ENCODE measurements at places on chromosomes 1 and 21.

DNA sequence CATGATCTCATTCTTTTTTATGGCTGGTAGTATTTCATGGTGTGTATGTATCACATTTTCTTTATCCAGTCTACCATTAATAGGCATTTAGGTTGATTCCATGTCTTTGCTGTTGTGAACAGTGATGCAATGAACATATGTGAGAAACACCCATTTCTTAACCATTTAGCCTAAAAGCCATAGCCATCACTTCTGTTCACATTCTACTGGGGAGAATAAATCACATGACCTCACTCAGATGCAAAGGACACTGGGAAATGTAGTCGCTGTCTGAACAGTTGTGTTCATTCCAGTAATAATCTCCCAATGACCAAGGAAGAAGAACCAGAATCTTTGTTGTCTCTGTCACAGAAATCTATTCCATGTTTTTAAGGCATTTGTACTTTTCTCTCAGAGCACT is 15.1 kb upstream of the PLA2G2E start:
- DNase-seq, result no peak

- no peak for DNase-seq
These were observed 22.7 kb upstream of the RGS8 start for GRCh38 chr1:182707122-182707521.

GRCh38 chr1:243411472-243411871 is 155.6 kb downstream of the SDCCAG8 start:
- no peak for DNase-seq

DNA sequence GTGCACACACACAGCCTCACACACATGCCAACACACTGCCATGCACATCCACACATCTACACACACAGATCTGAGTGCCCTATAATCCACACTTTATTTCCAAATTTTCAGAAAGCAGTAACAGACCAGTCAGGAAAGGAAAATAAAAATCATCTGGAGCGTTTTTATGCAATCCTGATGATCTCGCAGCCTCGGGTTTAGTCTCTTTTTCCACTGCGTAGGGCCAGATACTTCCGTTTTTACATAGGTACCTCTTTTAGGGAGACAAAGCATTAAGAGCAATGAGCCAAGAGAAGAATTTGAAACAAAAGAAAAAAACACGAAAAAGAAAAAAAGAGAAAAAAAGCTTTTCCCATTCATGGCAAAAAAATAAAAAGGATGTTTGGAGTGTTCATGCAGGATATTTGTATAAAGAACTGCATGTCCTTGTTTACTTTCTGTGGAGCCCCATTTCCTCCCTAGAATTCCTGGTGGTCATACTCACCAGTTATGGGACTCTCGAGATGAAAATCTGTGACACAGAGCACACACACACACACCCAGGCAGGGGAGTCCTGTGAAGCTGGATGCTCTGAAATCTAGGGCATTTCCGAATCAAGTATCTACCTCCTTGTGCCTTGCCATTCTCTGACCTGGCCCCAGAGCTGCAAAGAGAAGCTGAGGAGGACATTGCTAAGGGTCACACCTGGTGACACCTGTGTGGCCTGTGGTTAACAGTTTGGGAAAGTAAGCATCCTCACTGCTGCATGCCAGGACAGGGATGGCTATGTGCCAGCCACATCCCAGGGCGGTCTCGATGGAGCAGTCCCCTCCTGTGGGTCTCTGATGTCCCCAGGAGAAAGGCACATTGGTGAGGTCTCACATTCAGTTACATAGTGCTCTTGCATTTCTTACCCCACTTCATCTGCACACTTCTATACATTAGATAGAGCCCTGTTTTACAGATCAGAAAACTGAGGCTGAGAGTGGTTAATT is 83.6 kb downstream of the RUNX1 start:
- DNase-seq, result no peak

GRCh38 chr1:21035794-21036193 is 140.9 kb downstream of the EIF4G3 start:
- no peak for DNase-seq

Data from activated CD4-positive, alpha-beta T cell treated with anti-CD3 and anti-CD28 coated beads, Interleukin-2, amount 50 U/mL, for 1 hour (primary cell).